NCI-H1417 (cell line): ENCODE measurements at places on chromosomes 2 and 18.

GRCh38 chr18:23784832-23785245, 95.6 kb downstream of the LAMA3 start:
- DNase-seq, result no peak

DNA sequence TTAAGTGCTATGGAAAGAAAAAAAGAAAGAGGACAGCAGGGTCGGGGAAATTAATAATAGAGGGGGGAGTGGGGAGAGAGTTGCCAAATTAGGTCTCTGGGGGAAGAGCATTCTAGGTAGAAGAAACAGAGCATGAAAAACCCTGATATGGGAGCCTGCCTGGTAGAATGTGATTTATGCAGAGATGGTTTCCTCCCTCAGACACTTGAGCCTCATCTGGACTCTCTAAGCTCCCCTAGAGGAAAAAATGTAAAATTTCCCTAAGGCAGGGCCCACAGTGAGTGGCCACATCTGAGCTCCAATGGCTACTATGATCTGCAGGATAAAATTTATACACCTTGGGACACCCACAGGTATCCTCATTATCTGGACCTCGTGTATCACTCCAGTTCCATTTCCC, 20.6 kb upstream of the EPAS1 start:
- DNase-seq, result no peak

- DNase-seq, result no peak
These were observed 24.0 kb downstream of the PDCD1 start for GRCh38 chr2:241834527-241835210.

GRCh38 chr2:70871398-70872211, 36.0 kb upstream of the CD207 start:
- DNase-seq, result peak; percentile 65

- DNase-seq, result no peak
These were observed 233.3 kb downstream of the LDLRAD4 start for GRCh38 chr18:13451661-13452387.

GRCh38 chr2:2567776-2568175, 236.7 kb upstream of the MYT1L start:
- no peak for DNase-seq

GRCh38 chr18:35348001-35348400, 3.8 kb upstream of the ZNF24 start:
- no peak for DNase-seq

DNA sequence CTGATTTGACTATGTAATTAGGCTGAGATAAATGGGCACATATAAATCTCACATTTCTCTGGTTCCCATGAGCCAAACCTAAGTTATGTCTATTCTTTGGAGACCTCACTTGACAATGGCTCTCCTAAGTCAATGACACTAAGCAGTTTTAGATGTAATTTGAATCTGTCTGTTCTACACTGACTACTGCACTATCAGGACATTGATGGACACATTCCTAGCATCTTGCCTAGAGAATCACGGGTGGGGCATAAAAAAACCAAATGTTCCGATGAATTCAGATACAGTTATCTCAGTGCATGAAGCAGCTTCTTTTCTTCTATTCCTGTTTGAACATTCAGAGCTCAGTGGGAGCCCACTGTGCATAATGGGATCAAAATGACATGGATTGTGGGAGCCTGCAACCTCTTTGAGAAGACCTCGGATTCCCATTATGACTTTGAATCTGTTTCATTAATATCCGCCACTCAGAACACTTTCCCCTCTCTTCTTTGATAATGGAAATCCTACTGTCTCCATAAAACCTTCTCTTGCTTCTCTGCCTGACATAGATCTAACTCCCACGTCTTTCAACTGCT, 110.8 kb downstream of the FSHR start:
- no peak for DNase-seq

GRCh38 chr2:203579730-203580129, 44.6 kb upstream of the RAPH1 start:
- DNase-seq, result no peak

DNA sequence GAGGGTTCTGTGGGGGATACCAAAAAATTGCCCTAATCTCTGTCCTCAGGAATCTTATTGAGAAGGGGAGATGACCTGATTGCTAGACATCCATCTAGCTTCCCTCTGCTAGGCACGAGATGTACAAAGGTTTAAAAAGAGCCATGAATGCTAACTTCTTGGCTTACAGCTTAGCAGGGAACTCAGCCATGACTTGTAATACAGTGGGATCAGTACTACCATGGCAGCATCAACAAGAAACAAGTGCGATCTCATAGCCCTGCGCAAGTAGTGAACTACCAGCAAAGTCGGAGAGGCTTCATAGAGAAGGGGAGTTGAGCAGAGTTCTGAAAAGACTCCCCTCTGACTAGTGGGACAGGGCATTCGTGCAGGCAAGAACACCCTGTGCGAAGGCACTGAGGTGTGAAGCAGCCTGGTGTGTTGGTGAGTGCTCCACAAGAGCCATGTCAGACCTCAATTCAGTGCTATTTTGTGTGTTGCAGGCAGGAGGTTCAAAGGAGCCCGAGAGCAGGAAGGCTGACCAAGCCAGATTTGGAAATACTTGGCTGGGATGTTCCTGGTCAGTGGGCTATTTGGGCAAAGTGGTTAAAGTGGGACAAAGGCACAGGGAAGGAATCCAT, 130.0 kb downstream of the FMNL2 start:
- DNase-seq, result no peak

DNA sequence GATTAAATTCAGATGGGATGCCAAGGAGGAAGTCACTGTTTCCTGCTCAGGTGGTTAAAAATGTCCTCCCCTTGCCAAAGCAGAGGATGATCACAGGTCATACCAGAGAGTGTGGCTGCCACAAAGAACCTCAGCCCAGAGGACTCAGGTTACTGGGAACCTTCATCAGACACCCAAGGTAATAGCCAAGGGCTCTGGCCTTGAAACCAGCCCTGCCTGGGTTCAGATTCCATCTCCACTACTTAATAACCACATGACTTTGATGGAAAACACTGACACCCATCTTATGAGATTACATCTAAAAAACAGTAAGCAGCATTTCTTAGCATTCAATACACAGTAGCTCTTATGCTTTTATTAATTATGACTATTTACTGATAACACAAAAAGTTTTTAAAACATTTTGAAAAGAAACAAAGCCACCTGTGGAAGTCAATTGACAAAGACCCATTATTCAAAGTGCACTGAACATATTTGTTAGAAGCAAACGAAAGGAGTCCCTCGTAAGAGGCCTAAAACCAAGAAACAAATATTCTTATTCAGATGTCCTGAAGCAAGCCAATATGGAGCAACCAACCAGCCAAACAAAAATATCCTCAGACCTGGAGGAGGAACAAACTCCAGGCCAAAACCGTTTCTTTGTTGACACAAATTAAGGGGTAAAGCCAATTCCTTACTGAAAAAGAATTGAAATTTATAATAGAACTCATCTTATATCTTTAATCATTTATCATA, 241.5 kb downstream of the RNF152 start:
- DNase-seq, result no peak

DNA sequence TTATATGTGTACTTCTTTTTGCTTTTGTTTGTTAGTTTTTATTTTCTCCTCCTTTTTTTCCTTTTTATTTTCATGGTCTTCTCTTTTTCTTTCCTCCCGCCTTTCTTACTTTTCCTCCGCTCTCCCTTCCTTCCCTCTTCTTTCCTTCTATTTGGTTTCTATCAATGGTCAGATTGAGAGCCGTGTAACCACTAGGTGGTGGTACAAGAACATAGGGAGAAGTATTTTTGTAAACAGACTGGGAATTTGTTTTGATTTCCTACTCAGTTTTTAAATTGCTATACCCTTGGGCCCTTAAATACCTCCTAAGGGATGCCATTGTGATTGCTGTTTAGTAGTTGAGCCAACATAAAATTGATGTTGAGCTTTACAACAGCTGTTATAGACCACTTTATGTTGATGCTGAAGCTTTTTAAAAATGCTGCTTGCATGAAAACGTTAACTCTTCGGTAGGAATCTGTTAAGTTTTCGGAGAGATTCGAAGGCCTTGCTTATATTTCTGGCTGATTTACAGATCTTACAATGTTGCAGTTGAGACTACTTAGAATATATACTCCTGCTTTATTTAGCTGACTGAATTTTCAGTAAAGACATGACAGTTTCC, 124.2 kb downstream of the UBE2E3 start:
- peak; percentile 49 for DNase-seq

DNA sequence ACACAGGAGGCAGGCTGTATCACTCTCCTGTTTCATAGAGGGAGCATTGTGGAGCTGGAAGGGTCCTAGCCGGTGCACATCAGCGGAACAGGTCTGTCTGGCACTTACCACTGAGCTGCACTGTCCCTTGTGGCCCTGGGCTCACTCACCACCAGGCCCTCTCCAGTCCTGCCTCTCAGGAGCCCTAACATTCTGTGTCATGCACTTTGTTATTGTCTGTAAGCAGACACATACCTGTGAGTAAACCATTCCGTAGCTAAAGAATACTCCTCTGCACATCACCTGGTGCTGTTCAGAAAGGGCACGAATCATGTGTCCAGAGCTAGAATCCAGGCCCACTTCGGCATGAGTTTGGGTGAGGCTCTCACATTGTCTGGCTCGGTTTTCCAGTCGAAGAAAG, 93.6 kb downstream of the CRIM1 start:
- DNase-seq, result no peak

GRCh38 chr18:8830067-8831060, 125.0 kb downstream of the MTCL1 start:
- DNase-seq, result no peak

GRCh38 chr2:44549099-44549471, 187.3 kb downstream of the CAMKMT start:
- DNase-seq, result no peak

GRCh38 chr2:71101656-71102055, 28.4 kb downstream of the MCEE start:
- DNase-seq, result no peak

DNA sequence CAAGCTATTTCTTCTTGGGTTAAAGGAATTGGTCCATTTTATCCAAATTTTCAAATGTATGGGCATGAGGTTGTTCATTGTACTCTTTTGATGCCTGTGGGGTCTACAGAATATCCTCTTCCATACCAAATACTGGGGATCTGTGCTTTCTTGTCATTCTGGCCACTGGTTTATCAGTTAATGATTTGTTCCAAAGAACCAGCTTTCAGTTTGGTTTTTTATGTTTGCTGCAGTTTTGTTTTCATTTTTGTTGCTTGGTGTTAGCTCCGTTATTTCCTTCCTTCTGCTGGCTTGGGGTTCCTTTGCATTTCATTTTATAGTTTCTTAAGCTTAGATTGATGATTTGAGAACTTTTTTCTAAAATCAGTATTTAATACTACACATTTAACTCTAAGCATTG, 45.5 kb downstream of the SLC66A2 start:
- DNase-seq, result no peak

- DNase-seq, result peak; percentile 18
These were observed 409.8 kb downstream of the PLCL1 start for GRCh38 chr2:198214114-198214596.

DNA sequence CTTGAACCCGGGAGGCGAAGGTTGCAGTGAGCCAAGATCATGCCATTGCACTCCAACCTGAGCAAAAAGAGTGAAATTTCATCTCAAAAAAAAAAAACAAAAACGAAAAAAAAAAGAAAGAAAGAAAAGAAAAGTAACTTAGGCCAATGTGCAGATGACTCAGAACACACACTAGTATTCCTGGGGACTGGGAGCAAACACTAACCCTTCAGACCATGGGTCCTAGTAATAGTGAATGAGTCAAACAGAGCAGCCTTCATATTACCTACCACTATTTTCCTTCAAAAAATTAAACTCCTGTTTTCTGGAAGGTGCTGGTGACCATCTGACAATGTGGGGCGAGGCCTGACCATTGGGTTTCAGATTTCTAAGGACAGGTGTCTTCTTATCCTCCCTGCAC, 253.4 kb downstream of the PIEZO2 start:
- DNase-seq, result no peak

- peak; percentile 74 for DNase-seq
These were observed 403 bp upstream of the CLUL1 start for GRCh38 chr18:596288-596881.

GRCh38 chr2:20884829-20885228, 61.9 kb upstream of the LDAH start:
- DNase-seq, result no peak
